NCI-H1092 treated with DMSO at 0.1 percent for 48 hours (cell line): ENCODE measurements at places on chromosomes 7 and 10.
A peak's percentile ranks its signal among the peaks of the same experiment; 100 is the strongest.

- no peak for DNase-seq
Observed at GRCh38 chr10:459743-460142, 229.7 kb downstream of the DIP2C start.

GRCh38 chr7:134988161-134988560 lies 1.9 kb downstream of the AGBL3 start:
- no peak for DNase-seq

GRCh38 chr7:138663725-138664710 lies 37.1 kb downstream of the SVOPL start:
- peak; percentile 65 for DNase-seq

DNA sequence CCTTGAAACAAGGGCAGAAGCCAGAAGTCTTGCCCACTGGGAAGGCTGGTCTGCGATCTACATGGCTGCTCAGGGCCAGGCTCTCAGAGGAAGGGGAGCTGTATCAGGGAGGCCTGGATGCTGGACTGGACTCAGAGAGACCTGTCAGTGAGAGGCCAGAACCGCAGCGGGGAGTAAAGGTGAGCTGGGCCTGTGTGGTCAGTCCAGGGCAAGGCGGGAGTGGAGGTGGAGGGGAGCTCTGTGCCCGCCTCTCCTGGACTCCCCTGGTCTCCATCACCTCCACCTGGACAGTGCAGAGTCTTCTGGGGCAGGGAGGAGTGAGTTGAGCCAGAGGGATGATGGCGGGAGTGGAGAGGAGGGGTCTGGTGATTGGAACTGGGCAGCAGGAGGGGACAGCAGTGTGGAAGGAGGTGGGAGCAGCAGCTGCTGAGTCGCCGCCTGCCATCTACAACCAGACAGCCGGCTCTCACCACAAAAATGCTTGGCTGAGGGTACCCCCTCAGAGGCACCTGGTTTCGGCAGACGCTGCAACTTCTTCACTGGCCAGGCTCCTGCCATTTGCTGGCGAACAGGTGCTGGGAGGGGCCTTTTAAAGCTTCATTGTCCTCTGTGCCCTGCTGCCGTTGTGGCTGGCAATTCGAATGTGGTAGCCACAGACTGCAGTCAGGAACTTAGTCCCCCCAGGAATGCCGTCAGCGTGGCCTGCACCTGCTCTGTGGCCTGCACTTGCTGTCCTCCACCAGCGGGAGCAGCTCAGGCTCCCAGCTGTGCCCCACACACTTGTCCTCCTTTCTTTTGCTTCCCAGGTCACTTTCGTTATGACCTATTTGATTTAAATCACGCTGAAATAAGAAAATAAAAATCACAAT lies 3.5 kb downstream of the RASSF4 start:
- no peak for DNase-seq

DNA sequence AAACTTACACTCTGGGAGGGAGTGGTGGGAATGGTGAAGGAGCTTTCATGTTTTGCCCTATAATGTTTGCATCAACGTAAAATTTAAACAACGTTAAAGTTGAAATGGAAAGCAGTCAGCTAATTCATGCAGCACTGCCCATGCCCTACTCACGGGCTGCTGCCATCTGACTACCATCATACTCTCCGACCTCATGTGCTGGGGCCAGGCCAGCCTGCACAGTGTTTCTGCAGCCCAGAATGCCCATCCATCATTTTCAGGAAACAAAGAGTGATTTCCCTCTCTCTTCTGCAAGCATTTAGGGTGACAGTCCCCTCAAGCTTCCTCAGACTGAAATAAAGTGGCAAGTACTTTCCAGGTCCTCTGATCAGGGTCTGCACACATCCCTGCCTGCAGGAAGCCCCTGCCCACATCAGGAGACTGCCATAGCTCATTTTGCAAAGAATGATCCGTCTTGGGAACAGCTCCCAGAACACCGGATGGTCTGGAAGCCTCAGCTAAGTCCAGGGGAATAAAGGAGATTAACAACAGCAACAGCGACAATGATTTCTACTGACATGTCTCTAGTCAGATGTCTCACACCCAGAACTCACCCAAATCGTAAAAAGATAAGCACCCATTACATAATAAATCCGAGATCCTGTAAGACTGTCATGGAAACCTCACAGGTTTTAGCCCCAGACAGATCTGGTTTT lies 40.3 kb downstream of the ARHGAP22 start:
- DNase-seq, result no peak

DNA sequence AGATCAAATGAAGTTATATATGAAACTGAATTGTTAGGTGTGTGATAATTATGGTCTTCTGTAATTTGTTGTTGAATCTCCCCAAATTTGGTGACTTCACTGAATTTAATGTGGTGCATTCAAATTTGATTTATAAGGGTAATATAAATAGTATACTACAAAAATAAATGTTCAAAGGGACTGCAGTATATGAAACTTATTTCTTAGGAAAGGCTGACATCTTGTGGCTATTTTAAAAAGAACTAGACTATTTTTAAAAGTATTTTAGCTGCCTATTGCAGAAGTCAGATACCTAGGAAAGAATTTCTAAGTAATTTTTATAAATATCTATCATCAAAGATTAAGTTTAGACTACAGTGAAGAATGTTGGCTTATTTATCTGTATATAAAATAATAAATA lies 36.6 kb downstream of the ATRNL1 start:
- peak; percentile 18 for DNase-seq

GRCh38 chr10:22251751-22252223 lies 34.0 kb upstream of the EBLN1 start:
- DNase-seq, result peak; percentile 83

DNA sequence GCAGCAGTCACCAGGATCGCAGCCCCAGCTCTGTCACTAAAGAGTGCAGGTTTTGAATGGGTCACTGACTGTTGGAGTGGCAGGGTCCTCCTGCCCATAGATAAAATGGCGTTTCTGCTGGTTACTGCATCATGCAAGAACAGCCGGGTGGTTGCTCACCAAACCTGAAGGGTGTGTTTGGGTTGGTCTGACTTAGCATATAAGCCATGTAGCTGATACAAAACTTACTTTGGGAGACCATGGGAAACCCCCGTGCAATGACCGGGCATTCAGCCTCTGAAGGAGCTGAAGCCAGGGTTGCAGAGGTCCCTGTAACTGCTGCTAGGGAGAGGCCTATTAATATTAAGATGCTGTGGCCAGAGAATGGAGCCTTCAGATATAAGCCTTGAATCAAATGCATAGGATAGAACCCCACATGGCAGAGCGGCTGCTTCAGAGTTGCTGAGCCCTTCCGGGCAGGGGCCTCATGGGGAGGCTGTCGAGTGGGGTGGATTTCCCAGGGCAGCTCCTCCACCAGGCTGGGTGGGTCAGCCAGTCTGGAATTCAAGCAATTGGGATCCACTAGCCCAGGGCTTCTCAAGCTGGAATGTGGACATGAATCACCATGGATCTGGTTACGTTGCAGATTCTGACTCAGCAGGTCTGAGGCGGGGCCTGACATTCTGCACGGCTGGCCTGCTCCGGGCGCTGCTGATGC lies 70.9 kb upstream of the CTBP2 start:
- no peak for DNase-seq

DNA sequence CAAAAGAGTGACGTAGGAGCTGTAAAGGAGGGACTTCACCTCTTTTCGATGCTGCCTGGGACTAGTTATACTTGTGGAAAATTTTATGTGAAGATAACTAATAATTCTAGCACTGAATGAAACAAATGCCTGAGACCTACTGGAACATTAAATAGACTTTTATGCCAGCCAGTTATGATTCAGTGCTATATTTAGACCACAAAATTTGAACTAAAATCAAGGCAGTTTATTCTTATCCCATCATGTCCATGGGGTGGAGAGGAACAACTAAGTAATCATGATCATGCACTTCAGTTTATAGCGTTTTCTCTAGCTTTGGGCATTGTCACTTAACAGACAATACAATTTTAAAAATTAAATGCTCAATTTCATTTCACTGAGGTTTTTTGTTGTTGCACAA lies 76.7 kb downstream of the ZEB1 start:
- DNase-seq, result no peak

DNA sequence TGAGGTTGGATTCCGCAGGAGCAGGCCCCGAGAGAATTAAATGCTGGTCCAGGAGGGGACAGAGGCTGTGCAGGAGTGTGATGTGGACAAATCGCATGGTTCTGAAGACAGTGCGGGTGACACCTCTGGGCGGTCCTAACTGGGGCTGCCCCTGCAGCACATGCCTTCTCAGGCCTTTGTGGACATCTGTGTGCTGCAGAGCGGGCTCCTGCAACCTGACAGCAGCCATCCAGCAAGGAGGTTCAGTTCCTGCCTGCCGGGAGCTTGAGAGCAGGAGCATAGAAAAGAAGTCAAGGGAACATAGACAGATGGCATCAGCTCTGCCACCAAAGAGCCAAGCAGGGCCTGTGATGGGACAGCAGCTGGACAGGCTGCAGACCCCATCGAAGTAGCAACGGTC lies 135.9 kb upstream of the PPP2R2D start:
- DNase-seq, result no peak

DNA sequence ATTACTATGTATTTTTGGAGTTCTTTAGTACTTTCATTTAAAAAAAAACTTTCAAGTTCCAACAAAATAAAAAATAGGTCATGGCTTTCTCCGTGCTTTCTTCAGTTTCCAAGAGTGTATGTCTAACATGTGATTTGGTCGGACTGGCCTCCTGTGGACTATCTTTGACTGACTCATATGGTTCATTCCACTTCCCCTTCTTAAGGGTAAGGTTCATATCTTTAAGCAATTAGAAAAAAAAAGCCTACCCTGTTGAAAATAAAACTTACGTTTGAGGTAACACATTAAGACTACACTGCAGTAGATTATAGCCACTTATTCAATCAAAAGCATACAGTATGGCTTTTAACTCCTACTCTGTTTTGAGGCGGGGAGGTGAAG lies 112.8 kb upstream of the AHR start:
- DNase-seq, result no peak

- peak; percentile 59 for DNase-seq
Observed at GRCh38 chr10:102583435-102584417, 60.6 kb upstream of the TRIM8 start.

DNA sequence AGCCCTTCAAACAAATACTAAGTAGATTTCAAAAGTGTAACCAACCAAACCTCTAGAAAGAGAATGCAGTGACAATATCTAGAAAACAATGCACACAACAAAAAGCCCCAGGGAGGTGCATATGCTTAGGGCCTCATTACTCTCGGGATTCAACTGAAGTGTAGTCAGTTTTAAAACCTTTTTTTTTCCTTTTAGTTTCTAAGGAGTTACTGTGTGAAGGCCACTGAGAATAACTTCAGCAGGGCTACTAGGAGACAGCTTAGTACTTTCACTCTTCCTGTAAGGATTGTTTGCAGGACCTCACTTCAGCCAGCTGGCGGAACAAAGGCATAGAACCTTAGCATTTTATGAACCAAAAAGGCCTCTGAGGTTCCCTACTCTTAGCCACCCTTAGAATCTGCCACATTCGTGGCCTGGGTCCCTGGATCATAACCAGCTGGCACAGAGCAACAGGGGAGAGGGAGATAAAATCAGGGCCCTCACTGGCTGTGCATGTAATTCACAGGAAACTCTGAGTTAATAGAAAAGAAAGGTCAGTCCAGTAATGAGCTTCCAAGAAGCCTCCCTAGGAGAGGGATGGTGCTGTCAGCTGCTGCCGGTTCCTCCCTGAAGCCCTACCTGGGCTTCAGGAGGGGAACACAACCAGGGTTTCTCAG lies 3.6 kb downstream of the VOPP1 start:
- no peak for DNase-seq

DNA sequence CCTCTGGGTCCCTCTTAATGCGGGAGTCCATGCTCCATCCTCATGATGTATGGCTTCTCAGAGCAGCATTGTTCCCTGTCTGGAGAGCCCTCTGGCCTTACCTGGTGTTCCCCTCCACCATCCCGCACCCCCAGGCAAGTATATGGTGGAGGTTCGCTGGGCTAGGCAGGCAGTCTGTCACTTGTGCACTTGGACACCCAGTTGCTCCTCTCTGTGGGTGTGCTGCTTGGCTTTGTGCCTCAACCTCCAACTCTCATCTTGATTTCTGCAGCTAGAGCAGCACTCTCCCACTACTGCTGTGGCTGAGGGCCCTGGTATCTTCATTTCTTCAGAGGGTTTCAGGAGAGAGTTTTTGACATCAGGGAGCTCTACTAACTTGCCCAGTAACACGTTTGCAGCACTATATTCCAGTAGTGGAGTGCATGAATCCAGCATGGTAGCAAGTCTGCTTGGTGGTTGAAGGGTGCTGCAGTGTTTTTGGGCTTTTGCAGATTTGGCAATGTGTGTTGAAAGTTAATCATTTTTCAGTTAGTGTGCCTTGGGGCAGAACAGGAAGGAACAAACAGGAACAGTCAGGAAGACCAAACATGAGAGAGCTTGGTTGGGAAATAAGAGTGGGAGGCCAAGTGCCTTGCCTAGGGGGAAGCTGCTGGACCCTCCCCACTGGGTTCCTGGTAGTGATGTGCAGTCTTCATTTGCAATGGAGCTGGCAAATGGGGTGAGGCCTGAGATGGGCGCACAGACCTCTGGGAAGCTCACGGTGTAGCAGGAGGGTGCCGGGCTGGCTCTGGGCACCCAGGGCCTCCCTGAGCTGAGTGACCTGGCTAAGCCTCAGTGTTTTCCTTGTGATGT lies 37.4 kb downstream of the TSPAN14 start:
- no peak for DNase-seq

GRCh38 chr7:2735744-2736143 lies 47.7 kb downstream of the AMZ1 start:
- DNase-seq, result no peak

DNA sequence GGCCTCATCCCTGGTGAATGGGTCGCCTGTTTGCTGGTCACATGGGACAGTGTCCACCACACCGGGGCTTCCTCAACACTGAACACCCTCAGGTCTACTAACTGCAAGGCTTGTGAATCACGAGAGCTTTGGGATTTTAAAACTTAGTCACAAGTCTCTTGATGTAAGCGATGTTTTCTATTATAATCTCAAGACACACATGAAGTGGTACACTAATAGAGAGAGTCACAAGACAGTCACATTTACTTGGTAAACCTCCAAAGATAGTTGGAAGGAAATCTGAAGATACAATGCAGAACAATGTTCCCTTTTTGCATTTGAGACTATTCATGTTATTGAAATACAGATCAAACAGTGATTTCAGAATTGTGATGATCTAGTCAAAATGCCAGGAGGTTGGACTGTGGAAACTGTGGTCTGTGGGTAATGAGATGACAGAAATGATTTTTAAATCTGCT lies 233.1 kb upstream of the KLF6 start:
- DNase-seq, result no peak

GRCh38 chr7:43198599-43199090 lies 86.2 kb downstream of the HECW1 start:
- no peak for DNase-seq
